ENCODE measurements at places on chromosomes 1 and 21.
A peak's percentile ranks its signal among the peaks of the same experiment; 100 is the strongest.

- no peak for DNase-seq
These were observed 42.7 kb upstream of the TMEM51 start for GRCh38 chr1:15110867-15111230.

DNA sequence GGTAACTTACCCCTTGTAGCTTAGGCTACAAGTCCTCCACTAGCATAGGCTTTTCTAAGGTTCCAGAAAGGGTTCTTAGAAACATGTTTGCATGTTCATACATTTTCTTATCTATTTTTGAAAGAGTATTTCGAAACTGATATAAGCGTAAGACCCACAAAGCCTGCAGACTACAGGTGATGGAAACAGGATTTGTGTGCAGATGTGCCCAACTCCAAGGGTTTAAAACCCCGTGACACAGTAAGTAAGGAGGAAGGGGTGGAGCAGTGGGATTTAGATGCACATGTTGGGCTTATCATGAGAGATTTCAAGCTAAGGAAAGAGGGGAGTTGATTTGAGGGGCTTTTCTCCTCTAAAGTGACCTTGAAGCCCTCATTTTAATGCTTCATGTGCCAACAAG is 164.7 kb downstream of the LTN1 start:
- DNase-seq, result no peak

DNA sequence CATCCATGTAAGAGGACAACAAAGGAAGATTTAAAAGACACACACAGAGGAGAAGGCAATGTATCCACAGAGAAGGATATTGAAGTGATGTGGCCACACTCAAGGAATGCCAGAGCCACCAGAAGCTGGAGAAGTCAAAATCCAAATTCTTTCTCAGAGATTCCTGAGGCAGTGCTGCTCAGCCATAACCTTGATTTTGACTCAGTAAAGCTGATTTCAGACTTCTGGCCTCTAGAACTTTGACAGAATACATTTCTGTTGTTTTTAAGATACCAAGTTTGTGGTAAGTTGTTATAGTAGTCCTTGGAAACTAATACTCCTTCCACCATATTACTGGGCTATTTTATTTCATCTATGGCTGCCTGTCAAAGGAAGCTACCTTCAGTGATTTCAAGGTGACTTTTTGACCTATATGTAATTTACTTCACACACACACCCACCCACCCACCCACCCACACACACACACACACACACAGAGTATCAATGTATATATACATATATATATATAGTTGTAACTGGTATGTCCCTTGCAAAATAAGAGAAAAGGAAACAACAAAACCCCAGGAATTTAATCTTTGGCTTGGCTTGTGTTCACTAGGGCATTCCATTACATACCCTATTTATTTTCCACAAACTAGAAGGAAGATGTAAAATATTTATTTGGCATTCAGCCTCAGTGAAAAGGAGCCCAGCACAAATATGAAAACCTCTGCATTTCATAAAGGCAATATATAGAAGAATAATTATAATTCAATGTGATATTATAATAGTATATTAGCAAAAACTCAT is 142.1 kb upstream of the PTGFR start:
- no peak for DNase-seq

- DNase-seq, result no peak
These were observed 20.3 kb upstream of the IL6R start for GRCh38 chr1:154384650-154385489.

DNA sequence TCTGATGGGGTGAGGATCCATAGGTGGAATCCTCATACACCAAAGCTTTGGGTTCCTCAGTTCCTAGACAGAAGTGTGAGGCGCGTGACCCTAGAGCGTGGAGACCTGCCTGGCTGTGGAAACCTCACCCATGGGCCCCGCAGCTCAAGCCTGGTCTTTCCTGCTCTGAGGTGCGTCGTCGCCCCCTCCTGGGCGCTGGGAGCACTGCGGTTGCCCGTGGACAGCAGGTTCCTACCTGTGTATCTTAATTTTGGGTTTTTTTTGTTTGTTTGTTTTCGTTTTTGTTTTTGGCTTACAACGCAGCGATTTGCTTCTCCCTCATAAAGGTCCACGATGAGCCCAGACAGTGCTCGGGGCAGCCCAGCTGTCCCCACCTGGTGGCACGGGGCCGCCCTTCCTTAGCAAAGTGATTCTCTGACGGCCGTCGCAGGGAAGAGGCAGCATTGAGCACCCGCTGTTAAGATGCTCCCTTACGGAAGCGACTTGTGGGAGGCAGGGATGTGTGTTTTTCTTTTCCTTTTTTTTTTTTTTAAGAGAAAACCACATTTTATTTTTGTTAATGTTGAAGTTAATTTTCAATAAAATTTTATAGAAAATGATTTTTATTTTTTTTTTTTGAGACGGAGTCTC is 36.5 kb upstream of the TRAPPC10 start:
- peak; percentile 82 for DNase-seq

GRCh38 chr1:165138960-165139359 is 217.6 kb downstream of the LMX1A start:
- no peak for DNase-seq

DNA sequence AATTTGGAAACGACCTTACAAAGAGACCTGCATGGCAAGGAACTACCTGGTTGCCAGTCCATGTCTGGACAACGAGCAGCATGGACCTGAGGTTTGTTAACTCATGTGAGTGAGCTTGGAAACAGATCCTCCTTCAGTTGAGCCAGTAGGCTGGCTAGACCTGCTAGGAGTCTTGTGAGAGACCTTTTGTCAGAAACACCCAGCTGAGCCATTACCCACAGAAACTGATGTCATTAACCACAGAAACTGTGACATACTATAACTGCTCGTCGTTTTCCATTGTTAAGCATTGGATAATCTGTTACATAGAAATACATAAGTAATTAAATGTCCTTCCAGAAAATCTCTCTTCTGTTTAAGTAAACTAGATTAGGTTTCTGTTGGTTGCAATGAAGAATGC is 211.1 kb upstream of the C21orf91 start:
- no peak for DNase-seq

Data from activated CD4-positive, alpha-beta T cell treated with anti-CD3 and anti-CD28 coated beads, Interleukin-2, amount 50 U/mL, for 4 hours (primary cell).